ENCODE measurements at places on chromosomes 5 and 9.

GRCh38 chr9:35085078-35085477 is 5.3 kb upstream of the FANCG start:
- no peak for DNase-seq

DNA sequence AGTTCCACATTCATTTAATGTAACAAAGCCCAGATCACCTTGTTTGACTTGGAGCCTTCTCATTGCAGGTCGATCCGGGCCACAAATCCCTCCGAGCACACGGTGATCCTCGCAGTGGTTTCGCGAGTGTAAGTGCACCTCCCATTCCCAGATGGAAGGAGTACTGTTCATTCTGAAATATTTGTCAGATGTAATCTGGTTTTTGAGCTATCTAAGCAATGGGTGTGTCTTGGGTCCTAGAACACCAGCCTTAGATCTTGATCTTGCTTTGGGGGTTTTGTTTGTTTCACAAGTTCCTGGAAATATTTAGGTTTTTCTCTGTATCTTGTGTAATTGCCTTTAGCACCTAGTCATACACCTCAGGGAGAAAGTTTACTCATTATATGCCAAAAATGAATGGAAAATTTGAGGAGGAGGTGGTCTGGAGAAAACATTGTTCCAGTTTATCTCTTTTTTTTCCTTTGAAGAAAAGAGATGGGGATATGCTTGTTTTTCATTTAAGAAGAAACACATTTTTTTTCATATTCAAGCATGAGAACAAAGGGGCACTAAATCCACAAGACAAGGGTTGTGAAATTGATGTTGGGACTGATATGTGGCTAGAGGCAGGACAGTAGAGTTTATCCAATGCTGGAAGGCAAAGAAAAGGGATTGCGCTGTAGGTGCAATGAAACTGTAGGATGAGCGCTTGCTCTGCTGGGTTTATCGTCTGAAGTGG is 118.6 kb downstream of the PDE8B start:
- DNase-seq: no peak

GRCh38 chr9:91163773-91164471 is 197.8 kb downstream of the AUH start:
- no peak for DNase-seq

DNA sequence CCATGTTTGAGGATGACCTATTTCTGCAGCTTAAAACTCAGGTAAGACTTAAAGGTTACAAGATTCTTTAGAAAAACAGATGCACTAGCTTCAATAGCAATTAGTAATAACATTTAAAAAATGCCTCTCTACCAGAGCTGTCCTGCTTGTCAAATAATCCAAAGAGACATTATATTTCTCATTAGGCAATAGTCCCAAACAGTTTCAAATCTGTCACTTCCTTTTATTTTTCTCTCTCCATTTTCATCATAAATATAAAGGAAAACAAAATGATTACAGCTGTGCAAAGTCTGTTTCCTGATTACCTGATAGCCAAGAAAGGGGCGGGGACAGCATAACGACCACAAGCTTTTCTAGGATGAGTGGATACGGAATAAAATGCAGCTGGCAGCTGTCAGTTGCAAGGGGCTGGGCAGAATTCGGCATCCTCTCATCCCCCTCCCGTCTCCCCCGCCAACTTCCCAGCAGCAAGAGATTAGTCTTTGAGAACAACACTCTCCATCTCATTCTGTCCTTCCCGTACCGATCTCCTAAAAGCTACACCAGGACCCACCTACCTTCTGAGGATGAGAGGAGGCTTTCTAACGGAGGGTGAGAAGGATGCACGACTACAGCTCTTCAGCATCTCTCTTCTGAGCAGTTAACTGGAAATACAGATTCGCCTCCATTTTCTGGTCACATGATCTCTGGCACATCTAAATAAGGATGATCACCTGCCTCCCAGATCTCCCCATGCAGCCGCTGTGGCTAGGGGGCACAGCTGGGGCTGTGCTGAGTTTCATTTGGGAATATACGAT is 72.5 kb upstream of the PCA3 start:
- DNase-seq: no peak

DNA sequence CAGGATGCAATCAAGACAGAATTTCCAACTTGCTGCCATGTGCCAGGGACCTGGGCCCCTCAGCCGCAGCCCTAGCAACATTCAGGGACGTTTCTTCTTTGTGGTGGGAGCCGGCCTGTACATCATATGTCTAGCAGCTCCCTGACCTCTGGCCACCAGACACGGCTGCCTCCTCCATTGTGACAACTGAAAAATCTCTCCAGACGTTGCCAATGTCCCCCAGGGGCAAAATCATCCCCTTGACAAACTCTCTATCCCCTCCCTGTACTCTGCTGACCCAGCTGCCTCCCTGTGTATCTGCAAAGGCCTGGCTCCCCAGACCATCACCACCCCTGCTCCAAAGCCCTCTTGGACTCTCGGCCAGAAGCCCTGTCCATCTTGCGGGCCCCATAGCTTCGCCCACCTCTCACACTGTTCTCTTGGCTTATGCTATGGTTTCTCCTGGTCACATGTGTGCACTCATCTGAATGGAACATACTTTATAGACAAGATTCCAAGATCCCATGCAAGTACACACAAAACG is 40.8 kb downstream of the BICD2 start:
- DNase-seq: no peak

DNA sequence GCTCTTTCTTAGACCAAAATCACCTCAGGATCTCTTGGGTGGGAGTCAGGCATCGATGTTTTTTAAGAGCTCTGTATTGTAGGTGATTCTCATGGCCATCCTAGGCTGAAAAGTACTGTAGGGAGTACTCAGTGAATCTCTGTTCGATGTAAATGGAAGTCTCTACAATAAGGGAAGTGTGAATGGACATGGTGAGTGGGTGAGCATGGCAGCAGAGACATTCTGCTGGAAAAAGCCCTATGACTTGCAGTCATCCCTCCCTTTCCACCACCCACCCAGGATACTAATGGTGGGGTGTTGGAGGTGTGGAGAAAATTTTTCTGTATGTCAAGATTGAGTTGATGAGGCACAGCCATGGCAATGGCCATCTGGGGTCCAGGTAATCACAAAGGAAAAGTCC is 30.9 kb downstream of the ZNF366 start:
- DNase-seq: no peak

DNA sequence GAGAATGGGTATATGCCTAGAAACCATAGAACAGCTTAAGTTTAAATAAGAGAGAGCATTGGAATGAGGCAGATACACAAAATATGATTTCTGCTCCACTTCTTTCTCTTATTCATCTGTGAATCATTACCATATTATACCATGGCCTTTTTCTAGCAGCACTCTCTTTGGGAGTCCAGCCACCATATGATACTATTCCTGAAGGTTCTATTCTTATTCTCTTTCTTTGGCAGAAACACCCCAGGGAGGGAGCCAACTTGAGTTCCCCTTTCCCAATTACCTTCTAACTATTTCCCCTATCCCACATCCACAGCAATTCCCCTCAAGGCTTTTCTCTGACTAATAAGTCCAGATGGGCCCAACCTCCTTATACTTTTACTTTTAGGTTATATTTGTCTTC is 55.9 kb downstream of the NDUFAF2 start:
- no peak for DNase-seq
